ENCODE measurements at places on chromosomes 3 and 15.
A peak's percentile ranks its signal among the peaks of the same experiment; 100 is the strongest.

DNA sequence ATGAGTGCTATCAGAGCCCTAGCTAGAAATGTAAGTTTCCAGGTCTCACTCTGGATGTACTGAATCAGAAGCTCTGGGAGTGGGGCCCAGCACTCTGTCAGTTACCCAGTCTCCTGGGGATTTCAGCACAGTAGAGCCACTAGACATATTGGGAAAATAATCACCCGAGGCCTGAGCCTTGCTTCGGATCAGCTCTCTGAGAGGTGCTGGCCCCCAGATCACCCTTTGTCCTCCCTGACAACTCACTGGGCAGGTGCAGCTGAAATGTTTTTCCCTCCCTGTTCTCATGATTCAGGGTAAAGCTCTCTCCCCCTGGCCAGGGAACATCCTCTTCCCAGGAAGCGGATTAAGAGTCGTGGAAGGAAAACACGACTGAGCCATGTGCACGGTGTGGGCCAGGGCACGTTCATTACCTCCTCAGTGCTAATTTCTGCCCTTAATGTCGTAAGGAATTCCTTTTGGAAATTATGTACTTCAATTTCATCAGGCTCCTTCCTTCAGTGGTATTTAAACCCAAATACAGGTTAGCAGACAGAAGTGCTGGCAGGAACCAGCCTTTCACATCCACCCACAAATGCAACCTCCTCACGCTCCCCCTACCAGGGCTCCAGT lies 296.7 kb upstream of the LYSMD4 start:
- DNase-seq: no peak

- no peak for DNase-seq
These were observed 88.5 kb downstream of the GMNC start for GRCh38 chr3:190773948-190774347.

DNA sequence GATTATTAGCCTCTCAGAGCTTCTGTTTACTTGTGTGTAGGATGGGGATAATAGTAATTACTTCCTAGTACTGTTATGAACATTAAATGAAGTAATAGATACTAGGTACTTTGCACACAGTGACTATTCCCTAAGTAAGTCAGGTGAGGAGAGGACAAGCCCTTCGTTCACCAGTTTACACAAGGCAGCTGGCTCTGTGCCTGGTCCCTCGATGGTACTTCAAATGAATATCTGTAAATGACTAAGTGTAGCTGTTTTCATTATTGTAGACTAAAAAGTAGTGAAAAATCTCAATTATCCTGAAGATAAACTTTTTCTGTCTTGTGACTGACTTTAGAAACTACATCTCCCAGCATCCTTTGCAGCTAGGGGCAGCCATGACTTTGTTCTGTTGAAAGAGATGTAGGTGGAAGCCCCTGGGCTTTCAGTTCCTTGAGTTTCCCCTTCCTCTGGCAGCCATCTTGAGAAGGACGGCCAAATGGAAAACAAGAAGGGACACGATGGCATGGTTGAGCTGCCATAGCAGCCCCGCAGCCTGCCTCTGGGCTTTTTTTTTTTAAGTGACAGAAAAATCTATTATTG lies 11.7 kb upstream of the WNT7A start:
- DNase-seq: no peak

DNA sequence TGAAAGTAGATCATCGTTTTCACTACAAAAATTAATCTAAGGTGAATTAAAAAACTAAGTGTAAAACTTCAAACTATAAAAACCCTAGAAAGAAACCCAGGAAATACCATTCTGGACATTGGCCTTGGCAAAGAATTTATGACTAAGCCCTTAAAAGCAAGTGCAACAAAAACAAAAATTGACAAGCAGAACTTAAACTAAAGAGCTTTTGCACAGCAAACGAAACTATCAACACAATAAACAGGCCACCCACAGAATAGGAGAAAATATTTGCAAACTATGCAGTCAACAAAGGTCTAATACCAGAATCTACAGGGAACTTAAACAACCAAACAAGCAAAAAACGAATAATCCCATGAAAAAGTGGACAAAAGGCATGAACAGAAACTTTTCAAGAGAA lies 302.0 kb downstream of the CHST2 start:
- no peak for DNase-seq

- peak; percentile 8 for DNase-seq
These were observed 11.0 kb upstream of the PDCD6IP start for GRCh38 chr3:33787328-33788009.

DNA sequence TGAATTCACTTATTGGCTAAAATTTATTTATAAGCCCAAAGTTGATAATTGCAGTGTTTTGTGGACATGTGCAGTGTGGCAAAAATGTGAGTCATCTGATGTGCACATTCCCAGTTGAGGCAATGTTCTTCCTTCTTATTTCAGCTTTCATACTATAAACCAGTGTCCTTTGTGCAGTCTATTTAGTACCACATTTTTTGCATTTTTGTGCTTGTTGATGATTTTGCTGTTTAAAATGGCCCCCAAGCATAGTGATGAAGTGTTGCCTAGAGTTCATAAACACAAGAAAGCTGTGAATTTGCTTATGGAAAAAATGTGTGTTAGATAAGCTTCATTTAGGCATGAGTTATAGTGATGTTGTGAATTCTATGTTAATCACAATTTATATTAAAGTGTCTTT lies 19.4 kb upstream of the IL20RB start:
- DNase-seq: no peak

DNA sequence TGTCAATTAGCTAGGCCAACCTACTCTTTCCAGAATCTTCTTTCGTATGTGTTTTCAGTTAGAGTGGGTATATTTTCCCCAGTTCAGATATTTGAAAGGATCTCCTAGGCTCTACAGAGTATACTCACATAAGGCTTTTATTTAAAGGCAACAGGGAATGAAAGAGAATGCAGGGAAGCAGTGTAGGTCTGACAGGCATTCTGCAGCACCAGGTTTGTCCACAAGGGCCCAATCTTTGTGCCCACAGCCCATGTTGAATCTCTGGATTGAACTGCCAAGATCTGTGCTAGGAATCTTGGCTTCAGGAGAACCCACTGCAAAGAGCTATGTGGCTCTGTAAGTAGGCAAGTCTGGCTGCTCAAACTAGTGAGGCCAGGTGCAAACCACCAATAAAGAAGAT lies 24.2 kb upstream of the GALNT15 start:
- no peak for DNase-seq

DNA sequence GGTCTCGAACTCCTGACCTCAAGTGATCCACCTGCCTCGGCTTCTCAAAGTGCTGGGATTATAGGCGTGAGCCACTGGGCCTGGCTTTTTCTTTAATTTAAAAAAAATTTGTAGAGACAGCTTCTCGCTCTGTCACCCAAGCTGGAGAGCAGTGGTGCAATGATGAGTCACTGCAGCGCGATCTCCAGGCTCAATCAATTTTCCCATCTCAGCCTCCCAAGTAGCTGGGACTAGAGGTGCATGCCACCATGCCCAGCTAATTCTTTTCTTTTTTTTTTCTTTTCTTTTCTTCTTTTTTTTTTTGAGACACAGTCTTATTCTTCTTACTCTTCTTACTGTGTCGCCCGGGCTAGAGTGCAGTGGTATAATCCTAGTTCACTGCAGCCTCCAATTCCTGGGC lies 19.8 kb downstream of the TUBGCP4 start:
- DNase-seq: no peak

DNA sequence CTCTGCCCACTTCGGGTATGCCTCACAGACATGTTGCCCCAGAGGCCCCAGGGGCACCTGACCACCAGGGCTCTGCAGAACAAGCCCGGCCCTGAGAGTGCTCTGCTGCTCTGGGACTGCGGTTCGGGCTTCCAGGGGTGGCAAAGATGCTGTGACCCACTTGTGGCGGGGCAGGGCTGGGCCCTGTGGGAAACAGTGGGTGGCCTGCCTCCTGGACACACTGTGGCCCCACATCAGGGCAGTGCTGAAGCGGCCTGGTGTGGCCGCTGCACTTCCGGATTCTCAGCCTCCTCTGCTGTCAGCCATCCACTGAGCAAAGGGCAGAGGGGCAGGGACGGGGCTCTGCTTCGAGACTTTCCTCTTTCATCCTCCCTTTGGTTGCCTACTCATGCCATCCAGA lies 26.5 kb upstream of the PLXND1 start:
- no peak for DNase-seq

DNA sequence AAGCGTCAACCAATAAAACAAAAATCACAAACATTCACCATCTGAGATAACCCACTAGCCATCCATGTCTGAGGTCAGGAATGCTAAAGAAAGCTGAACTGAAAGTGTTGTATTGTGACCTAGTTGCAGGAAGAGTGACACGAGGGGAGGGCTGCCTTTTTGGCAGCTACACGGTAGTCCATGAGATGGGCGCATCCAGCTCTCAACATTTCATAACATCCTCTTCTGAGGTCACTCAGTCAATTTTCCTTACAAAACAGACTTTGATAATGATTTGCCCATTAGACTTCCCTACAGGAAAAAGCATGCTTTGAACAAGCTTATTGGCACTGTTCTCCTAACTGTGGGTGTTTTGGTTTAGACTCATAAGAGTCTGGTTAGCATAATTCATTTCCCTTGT lies 15.4 kb upstream of the SHF start:
- DNase-seq: no peak

DNA sequence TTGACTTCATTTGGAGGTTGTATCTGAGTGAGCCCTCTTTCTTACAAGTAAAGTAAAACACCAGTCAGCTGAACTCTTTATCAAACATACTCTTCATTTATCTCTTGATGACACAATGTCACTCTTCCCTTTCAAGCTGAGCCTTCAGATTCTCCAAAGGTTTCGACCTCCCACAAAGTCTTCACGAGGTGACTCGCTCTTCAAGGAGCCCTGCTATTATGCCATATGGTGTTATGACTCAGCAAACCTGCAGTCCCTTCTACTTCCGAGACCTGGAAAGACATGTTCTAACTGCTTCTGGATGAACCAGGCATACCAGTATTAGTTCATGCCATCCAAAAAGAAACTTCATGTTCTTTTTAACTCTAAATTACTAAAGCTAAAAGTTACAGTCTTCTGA lies 23.1 kb downstream of the AADAC start:
- DNase-seq: no peak

GRCh38 chr3:112365636-112366035 lies 32.7 kb downstream of the CD200 start:
- DNase-seq: no peak

DNA sequence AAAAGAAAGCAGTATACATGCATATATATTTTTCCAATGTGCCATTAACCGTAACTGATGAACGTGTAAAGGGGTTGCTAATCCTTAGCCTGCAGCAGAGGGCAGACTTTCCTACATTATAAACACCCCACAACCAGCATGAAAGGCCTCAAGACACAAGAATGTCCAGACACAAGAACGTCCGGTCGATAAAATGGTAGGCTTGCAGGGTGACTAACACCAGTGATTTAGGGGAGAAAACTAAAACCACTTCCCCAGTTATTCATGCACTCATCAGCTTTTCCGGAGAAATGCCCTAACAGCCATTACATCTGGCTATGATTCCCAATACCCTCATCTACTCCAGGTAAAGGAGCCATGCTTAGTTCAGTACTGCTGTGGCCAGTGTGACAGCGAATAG lies 57.4 kb downstream of the LRTM1 start:
- DNase-seq: no peak

DNA sequence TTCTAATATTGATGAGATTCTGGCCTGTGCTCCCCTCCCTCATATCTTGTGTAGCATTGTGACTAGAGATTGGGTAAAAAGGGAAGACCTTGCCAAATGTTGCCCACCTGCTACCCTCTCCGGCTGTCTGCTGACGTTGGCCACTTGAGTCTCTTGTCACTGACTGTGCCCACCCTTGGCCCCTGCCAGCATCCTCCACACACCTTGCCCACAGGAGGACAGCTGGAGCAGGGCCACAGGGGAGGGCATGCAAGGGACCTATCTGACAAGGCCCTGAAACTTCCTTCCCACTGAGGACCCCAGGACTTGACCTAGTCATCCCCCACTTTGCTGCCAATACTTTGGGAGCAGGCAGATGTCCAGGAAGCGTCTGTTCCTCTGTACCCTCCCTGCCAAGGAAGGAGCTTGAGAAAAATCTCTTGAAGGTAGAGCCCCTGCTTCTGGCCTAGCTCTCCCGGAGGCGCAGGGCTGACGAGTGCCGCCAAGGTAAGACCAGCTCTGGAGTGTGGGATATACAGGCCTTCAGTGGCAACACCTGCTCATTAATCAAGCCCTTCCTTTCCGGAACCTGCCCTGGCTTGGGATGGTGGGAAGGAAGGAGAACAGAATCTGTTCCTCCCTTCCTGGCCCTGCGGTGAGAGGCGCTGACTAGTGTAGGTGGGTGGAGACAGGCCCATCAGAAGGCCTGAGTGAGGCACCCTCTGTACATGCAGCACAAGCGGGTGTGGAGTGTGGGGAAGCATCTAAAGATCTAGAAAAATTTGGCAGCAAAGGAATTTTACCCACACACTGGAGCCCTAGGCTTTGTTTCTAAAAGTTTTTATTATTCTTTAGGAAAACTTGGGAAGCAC lies 4.9 kb upstream of the PAK6 start:
- no peak for DNase-seq

GRCh38 chr3:113079218-113079961 lies 88.6 kb downstream of the GTPBP8 start:
- DNase-seq: no peak

GRCh38 chr15:69466733-69467132 lies 14.1 kb downstream of the RPLP1 start:
- DNase-seq: no peak

GRCh38 chr3:79369306-79369705 lies 398.5 kb downstream of the ROBO1 start:
- DNase-seq: no peak

GRCh38 chr3:72227486-72228070 lies 442.6 kb upstream of the PROK2 start:
- no peak for DNase-seq

DNA sequence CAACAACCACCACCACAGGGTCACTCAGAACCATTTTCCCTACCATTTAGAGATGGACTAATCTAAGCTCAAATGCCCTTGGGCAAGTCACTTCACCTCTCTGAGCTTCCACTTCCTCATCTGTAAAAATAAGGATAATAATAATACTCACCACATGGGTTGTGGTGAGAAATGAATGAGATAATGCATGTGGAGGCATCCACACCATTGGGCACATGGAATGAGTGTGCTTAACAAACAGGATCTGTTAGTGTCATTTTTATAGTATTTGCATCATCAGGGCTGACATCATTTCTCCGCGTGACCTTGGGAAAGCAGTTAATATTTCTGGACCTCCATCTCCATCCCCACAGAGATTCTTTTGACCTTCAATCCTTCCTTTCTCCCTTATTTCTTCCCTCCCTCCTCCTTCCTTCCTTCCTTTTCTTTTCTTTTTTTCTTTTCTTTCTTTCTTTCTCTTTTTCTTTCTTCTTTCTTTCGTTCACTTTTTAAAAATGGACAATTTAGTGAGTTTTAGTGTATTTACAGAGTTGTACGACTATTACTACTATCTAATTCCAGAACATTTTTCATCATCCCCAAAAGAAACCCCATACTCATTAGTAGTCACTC lies 7.7 kb upstream of the RFT1 start:
- DNase-seq: no peak

DNA sequence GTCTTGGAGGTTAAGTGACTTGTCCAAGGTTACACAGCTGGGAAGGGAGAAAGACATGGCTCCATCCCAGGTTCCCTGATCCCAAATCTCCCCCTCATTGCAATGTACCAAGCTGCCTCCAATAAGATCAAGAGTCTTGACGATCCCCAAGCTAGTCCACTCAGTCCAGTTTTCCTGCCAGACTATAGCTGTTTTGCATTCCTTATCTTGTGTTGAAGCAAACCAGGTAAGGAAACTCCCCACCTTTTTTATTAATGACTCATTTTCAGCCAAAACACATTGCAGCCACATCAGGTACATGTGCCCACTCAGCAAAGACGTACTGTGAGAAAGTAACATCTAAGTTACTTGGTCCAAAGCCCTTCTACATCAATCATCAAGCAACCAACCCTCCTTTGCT lies 41.9 kb downstream of the LIPC start:
- no peak for DNase-seq

Data from NK-92 treated with Interleukin-12 subunit alpha and Interleukin-12 subunit beta, amount 100 ng/mL, for 24 hours (cell line).